Activated CD4-positive, alpha-beta T cell treated with anti-CD3 and anti-CD28 coated beads, Interleukin-2, amount 10 ng/mL, durations not matched to agents 24 days and 14 days (primary cell): ENCODE measurements at places on chromosomes 2 and 18.

GRCh38 chr18:77003316-77003715 lies 129.3 kb downstream of the MBP start:
- DNase-seq, result no peak

GRCh38 chr2:216281316-216281715 lies 91.0 kb downstream of the MARCHF4 start:
- no peak for DNase-seq

DNA sequence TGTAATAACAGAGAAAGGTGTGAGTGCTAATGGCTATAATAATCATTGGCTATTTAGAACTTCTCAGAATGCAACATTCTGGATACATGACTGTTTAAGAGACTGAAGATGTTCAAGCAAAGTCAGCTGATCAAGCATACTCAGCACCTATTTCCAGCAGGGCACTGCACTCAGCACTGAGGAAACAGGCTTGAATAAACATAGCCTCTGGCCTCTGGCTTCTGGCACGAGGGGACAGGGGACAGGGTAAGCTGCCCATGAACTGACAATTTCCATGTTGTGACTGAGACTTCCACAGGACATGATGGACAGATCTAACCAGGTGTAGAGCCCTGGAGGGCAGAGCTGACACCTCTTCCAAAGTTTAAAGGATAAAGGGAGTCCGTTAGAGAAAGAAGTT lies 1.3 kb downstream of the MARCO start:
- no peak for DNase-seq

- no peak for DNase-seq
These were observed 116.0 kb downstream of the ALPK2 start for GRCh38 chr18:58512648-58513588.

- no peak for DNase-seq
These were observed 69.3 kb downstream of the TIMM21 start for GRCh38 chr18:74217476-74218143.

GRCh38 chr18:9096007-9096371 lies 6.5 kb upstream of the NDUFV2 start:
- no peak for DNase-seq

DNA sequence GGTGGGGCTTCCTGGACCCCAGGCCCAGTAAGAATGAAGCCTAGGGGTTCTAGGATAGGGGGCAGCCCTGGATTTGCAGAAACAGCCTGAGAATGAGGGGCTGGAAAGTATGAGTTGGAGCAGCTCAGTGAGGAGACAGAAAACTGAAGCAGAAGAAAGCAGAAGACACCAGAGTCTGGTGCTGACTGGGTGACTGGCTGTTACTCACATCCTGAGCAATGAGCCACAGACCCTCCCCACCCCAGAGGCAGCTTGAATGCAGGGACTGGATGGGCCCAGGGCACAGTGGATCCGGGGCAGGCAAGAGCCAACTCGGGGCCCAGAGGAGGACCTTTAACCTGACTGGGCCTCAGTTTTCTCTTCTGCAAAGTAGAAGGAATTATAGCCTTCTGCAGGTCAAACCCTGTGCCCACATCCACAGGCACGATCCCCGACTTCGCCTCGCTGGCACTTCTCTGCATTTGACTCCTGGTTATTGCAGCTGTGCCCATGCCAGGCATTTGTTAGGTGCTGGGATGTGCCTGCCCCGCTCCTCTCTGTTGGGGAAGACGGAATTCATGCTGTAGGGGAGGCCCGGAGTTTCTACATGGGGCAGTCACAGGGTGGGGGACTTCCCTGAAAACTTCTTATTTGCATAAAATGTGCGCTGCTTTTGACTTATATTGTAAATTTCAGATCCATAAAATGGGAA lies 8.5 kb downstream of the STEAP3 start:
- no peak for DNase-seq

- no peak for DNase-seq
These were observed 97.7 kb downstream of the SOCS6 start for GRCh38 chr18:70386582-70386981.

DNA sequence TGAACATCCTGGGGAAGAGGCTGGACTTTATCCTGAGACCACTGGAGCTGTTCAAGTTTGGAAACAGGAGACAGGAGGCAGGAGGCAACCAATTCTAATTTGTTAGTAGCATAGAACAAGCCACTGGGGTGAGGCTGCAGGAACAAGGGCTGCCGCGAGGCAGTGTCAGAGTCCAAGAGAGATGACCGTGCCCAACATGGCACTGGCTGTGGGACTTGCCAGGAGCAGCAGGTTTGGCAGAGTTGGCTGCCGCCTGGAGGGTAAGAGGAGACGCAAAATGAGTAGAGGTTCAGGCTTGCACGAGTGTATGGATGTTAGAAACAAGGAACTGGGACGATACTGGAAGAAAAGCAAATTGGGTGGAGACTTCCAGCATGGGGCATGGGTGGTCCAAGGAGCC lies 168.5 kb downstream of the TPGS2 start:
- DNase-seq, result no peak

- DNase-seq, result no peak
These were observed 192.6 kb downstream of the CD226 start for GRCh38 chr18:69755041-69755440.

DNA sequence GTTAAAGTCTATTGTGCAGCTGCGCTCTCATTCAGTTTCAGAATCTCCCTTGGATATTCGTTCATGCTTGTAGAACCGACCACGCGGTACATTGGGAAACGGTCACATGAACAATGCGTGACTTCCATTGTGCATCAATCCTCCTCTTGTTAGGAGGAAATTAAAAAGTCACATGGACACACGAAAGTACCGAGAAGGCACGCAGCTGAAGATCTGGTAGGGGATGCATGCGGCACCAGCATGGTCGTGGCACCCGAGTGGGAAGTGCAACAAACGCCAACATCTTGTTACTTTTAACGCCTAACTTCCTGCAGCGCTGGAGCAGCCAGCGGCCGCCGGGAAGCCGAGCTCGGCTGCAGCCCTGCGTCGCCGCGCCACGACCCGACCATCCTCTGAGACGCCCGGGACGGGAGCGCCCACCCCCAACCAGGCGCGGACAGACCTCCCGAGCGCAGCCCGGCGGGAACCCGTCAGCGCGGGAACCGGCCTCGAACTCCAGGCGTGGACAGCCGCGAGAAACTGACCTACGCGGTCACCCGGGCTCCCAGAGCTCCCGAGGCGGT lies 412 bp downstream of the OSBPL1A start:
- no peak for DNase-seq

DNA sequence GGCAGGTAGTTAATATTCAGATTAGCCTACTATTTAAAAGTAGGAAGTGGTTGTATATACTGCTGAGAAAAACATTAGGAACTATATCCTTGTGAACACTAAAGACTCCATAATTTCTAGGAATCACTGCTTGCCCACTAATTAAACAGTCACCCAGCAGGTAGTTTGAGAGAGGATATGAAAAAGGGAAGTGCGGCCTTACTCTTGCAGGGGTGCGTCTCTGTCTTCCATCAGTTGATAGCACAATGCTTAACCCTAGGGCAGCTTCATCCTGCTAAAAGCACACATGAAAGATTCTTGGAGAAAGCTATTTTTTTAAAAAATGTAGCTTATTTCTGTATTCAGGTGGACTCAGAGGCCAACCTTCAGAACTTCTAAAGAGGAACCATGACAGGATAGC lies 53.1 kb upstream of the ATP5MC3 start:
- no peak for DNase-seq

GRCh38 chr2:75260946-75261345 lies 61.6 kb upstream of the TACR1 start:
- no peak for DNase-seq

- DNase-seq, result no peak
These were observed 125.7 kb upstream of the LMAN1 start for GRCh38 chr18:59484561-59485328.

GRCh38 chr2:42163444-42164045 lies 5.6 kb upstream of the EML4 start:
- DNase-seq, result no peak

DNA sequence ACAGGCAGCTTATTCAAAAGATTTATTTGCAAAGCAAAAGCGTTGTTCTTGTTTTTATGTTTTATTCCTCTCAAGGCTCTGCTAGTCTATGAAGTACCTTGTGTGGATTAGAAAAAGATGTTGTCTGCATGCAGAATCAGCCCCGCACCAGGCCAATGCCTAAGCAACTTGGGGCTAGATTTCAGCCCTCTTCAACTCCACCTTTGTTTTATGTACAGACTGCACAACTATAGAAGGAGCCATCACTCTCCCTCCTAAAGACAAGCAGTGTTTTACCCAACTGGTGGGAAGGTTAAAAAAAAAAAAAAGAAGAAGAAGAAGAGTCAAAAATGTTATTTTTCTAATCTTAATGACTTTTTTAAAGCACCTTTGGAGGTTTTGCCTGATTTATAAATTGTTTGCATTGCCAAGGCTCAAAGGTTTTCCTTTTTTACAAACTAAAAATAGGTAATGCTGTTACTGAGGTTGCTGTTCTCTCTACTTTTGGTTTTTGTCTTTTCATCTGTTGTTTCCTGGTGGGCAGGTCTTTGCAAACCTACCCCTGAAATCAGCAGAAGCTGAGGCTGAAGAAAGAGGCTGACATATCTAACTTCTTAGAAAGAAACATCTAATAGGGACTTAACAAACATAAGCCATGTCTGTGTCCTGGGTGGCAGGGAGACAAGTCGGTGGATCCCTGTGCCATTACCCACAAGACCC lies 164.0 kb downstream of the SLC39A10 start:
- no peak for DNase-seq

- DNase-seq, result no peak
These were observed 63.4 kb upstream of the PELI1 start for GRCh38 chr2:64207573-64207972.

- DNase-seq, result peak; percentile 36
These were observed 53.0 kb downstream of the ZC3H8 start for GRCh38 chr2:112201696-112202430.

DNA sequence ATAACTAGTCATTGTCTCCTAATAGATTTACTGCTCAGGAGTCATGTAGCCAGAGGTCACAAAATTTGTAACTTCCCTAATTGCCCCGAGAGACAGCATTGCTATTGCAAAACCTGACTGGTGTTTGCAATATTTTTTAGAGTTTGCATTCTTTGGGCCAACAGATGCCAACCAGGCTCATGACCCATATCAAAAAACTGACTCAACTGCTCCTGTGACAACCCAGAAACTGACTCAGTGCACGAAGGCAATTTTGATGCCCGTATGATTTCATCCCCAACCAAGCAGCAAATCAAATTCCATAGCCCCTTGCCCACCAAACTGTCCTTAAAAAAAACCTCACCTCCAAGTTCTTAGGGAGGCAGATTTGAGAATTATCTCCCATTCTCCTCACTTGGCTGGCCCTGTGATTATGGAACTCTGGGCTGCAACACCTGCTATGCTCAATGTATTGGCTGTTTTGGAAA lies 951.3 kb downstream of the TSN start:
- no peak for DNase-seq

DNA sequence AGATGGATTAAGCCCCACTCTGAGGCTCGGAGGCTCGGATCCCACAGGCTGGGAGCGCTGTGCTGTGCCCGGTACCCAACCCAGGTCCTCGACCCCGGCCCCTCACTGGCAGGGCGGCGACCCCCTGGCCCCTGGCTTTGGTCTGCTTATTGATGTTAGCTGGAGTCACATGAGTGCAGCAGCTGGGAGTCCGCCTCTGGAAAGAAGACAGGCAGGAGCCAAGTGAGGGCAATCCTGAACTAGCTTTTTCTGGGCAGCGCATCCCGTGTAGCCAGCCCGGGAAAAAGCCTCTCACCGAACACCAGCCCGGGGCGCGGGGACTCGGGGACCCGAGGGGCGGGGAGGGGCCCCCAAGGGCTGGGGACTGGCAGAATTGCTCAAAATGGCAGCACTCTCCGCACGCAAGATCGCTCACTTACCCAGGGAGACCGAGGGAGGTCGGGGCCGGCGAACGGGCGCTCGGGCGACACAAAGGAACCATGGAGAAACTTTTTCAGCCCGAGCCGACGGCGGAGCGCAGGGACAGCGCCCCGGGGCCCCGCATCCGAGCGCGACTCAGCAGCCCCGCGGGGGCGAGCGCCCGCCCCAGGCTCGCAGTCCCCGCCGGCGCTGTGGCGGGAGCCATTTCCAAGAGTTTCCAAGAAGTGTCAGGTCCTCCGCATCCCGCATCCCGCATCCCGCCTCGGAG lies 567 bp downstream of the TMEM200C start:
- DNase-seq, result no peak

- no peak for DNase-seq
These were observed 147.7 kb upstream of the PKDCC start for GRCh38 chr2:41900101-41900577.

- no peak for DNase-seq
These were observed 86.2 kb downstream of the CUL3 start for GRCh38 chr2:224498991-224499390.

DNA sequence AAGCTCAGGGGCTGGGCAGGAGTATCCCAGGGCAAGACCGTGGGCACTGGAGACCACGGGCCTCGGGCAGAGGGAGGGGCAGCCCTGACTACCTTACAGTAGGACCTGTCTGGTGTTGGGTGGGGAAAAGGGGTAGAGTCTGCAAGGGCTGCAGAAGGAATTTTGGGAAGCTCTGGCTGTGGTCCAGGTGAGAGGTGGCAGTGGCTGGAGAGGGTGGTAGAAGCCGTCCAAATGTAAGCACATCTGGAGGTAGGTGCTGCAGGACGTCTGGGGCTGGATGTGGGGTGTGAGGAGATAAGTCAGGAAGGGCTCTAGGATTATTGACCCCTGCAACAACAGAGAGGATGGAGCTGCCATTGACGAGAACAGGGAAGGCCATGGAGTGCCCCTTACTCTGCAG lies 486.7 kb downstream of the EIPR1 start:
- DNase-seq, result no peak

DNA sequence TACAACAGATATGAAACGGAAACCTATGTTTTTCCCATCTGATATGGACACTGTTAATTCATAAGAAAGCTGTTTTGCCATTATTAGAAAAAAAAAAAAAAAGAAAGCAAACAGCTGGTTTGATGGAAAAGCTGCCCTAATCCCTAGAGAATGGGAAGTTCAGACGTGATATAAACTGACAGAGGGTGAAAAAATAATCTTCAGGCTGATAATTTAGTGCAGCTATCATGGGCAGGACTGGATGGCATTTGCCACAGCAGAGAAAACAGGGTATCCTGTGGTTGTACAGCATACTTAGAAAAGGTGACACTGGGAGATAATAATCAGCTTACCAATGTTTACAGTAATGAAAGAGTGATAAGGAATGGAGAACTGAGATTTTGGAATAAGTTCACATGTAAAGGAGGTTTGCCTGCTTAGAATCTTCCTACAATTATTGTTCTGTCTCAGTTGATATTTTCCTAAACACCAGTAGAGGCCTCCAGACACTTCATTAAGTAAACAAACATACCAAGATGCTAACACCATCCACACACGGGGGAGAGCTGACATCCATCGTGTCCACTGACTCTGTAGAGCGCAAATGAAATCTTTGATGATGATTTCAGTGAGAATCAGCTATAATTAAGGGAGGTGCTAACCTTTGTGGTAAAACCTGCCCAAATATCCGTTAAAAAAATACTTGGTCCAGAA lies 211.6 kb upstream of the MMADHC start:
- DNase-seq, result no peak

- no peak for DNase-seq
These were observed 179.4 kb upstream of the FN1 start for GRCh38 chr2:215615067-215615802.

GRCh38 chr2:108224022-108224421 lies 15.7 kb upstream of the SULT1C3 start:
- no peak for DNase-seq
